Right lung (tissue), 10 donors: ENCODE measurements at places on chromosomes 5 and 9. TPM values are rescaled to one million over a fixed set of nuclear protein-coding genes. Genes with fewer than 3 reads are reported as not detected.

Gene HABP4
- 10.4 TPM for polyA plus RNA-seq

Gene TDRD7
- polyA plus RNA-seq, result 5.8 TPM

Gene PIP5K1B
- 2.7 TPM for polyA plus RNA-seq

Gene RANBP3L
- polyA plus RNA-seq, result 2.8 TPM

Gene UBLCP1
- polyA plus RNA-seq, result 39.1 TPM

Gene MZB1
- polyA plus RNA-seq, result 0.44 TPM

Gene HEMGN
- 5.7 TPM for polyA plus RNA-seq

Gene FOXD1
- polyA plus RNA-seq, result 0.10 TPM

Gene GPR150
- polyA plus RNA-seq, result not detected

Gene PRXL2C
- 5.5 TPM for polyA plus RNA-seq

- peak; percentile 63 for DNase-seq
Measured at GRCh38 chr9:95504053-95504963, 12.5 kb downstream of the PTCH1 start.

GRCh38 chr5:76271836-76272235 lies 131.2 kb upstream of the IQGAP2 start:
- no peak for DNase-seq

DNA sequence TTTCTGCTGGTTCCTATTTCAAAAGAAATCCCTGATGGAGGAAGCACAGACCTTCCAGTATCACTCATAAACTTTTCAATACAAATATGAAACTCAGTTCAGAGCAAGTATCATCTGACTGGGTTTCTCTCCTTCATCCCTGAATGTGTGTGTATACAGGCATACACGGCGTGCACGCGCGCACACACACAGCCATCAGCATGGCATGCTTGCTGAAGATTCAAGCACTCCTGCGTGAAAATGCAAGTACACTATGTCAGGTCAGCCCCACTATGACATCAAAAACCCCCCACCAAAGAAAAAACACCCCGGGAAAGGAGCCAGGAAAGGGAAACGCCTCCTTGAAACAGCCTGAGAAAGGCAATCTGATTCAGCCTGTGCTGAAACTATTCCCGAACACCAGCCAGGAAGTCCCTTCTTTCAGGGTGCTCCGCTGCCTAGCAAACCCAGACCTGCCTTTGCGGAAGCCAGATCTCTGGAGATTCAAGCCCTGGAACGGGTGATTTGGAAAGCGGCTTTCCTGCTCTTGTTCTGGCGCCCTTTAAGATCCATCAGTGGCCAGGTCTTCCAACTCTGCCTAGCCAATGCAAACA lies 831 bp downstream of the KLHL3 start:
- DNase-seq, result no peak

- DNase-seq, result no peak
Measured at GRCh38 chr9:127711226-127711701, 4.2 kb downstream of the PTRH1 start.

DNA sequence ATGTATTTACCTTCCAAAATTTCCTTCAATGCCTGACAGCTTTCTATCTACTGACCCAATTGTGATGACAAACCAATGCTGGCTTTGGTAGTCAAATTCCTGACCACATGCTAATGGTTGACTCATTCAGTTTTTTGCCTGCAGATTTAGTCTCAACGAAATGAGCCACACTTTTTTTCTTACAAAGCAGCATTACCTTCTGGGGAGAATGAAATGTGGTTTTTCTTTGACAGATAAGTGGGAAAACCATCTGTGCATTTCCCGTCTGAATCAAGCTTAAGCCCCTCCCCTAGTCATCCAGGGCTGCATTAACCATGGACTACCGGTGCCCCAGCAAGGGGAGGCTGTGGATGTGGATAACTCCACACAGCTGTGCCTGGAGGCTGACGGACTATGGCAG lies 99.6 kb upstream of the TAF11L2 start:
- DNase-seq, result no peak

DNA sequence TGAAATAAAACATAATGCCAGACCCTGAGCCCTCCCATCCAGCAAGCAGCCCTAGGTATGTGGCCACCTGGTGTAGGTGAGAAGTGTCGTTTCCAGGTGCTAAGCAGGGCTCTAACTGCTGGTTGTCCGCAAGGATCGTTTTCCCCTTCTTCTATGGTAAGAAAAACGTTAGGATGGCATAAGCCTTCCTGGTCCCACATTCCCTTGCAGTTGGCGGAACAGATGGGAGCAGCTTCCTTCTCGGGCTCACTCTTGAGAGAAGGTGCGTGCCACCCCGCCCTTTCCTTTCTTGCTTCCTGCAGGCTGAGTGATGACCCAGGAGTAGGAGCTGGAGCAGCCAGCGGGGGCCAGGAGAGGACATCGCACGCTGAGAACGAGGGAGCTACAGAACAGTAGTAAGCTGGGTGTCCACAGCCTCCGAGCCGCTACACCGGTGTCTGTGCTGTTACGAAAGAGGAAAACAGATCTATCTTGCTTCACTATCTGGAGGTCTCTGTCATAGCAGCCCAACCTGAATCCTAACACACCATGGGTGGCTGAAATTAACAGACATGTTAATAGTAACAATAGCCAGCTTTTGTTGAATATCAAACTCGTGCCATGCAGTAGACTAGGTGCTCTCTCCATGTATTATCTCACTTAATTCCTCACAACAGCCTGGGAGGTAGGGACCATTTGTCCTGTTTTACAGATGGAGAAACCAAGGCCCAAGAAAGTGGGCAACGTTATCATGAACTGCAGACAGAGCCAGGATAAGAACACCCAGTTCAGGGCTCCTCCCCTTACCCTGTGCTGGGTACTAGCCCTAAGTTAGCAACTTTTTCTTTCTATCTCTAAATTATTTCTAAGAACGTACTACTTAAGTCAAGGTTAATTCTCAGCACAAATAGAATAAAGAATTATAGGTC lies 139.8 kb downstream of the COL23A1 start:
- no peak for DNase-seq

- no peak for DNase-seq
Measured at GRCh38 chr5:115168829-115169486, 750 bp downstream of the TRIM36 start.

DNA sequence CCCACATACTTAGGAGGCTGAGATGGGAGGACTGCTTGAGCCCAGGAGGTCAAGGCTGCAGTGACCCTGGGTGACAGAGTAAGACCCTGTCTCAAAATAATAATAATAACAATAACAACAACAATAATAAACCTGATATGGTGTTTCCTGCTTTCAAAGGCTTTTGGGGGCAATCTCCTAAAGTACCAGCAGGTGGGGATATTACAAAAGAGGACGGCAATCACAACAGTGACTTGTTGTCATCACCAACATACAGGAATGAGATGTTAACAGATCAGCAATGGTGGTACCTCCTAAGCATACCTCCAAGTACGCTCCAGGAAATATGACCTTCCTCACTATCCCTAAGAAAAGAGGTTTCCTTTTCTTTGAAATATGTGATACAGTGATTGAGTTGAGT lies 91.1 kb upstream of the RNF180 start:
- DNase-seq, result peak; percentile 13

GRCh38 chr9:95645992-95646391 lies 129.2 kb upstream of the PTCH1 start:
- DNase-seq, result no peak

- no peak for DNase-seq
Measured at GRCh38 chr5:154375329-154376008, 70.3 kb upstream of the SAP30L start.

- no peak for DNase-seq
Measured at GRCh38 chr5:172133359-172134029, 54.5 kb downstream of the STK10 start.

DNA sequence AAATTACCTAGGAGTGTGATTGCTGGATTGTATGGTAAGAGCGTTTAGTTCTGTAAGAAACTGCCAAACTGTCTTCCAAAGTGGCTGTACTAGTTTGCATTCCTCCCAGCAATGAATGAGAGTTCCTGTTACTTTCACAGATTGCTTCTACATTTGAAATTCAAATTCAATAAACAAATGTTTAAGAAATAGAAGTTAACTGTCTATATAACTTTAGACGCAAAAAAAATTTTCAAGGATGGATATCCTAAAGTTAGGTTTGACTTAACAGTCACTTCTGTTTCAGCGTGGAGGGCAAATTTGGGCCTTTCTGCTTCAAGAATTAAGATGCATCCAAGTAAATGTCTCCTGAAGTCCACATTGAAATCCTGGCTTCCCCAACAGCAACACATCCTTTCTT lies 445.6 kb downstream of the TAF11L14 start:
- DNase-seq, result no peak

- DNase-seq, result peak; percentile 84
Measured at GRCh38 chr9:130847306-130848217, 12.5 kb downstream of the ABL1 start.

DNA sequence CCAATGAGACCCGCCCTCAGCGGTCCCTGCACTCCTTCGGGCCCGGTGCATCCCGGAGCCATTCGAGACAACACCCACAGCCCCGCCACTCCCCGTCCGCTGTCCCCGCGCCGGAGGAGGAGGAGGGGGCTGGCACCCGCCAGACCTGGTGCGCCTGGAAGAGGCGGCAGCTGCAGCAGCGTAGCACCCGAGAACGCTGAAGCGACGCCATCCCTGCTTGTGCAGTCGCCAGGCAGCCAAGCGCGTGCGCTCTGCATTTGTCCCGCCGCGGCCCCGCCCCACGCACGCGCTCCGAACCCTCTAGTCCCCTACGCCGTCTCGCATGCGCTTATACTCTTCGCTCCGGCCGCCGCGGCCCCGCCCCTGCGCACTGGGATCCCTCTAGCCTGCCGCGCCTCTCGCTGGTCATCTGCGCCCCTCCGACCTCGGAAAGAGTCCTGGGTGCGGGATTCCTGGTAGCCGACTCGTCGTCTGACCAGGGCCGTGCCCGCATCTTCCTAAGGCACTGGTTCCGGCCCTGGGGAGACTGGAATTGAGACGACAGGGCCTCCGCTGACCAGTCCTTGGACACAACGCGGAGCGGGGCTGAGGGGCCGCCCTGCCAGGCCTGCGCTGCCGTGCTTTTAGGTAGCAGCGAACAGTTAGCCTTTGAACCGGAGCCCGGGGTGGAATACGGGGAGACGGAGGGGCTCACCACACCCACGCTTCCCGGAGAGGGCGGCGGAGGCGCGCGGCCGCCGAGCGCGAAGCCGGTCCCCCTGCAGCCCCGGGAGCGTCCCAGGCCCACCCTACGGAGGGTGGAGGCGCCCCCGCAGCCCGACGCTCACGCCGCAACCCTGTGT lies at the start of gene MRNIP:
MRNIP (minus strand) TSS at position 232 of the 842 bp plus-strand sequence; CDS start at position 211, 21 bp downstream.
- peak; percentile 94 for DNase-seq

DNA sequence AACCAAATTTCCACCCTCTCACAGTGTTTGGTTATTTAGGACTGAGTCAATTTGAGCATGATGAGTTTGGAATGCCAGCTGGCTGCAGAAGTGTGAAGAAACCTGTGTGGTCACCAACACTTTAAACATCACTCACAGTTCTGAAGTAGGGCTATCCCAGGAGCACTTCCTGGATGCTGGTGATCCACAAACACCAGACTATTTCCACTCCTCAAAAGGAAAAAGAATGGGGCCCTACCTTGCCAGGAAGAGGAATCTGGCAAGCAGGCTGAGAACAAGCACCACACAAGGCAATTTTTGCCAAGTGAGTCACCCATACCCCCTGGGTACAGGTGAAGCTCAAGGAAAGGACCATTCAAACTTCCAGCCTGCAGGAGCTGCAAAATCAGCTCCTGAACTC lies 294.2 kb upstream of the PTGER4 start:
- no peak for DNase-seq

DNA sequence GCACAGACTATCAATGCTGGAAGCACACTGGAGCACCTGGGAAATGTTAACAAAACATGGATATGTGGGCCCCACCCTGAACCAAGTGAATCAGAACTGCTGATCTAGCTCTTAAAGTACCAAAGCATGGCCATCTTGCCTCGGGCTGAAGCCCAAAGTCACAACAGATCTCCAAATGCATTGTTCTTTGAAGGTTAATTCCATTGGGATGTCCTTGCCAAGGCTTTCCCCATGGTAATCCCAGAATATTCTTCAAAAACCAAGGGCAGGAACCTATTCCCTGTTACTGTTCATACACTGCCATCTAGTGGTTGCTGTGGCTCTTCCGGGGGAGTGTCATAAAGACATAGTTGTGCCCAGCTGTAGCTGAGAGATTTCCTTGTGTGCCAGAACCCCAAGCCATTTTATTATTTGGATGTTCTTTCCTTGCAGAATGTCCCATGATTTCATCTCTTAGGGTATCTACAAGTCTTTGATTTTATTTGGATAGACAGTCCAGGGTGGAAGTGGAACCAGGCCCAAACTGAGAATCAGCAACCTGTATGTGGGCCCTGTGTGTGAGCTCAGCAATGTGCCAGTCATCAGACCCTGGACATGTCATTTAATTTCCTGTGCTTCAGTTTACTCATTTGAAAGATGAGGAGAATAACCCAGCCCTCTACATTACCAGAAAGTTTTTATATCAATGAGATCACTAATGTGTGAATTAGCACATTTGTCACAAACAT lies 290.0 kb downstream of the ACTL7B start:
- peak; percentile 82 for DNase-seq

DNA sequence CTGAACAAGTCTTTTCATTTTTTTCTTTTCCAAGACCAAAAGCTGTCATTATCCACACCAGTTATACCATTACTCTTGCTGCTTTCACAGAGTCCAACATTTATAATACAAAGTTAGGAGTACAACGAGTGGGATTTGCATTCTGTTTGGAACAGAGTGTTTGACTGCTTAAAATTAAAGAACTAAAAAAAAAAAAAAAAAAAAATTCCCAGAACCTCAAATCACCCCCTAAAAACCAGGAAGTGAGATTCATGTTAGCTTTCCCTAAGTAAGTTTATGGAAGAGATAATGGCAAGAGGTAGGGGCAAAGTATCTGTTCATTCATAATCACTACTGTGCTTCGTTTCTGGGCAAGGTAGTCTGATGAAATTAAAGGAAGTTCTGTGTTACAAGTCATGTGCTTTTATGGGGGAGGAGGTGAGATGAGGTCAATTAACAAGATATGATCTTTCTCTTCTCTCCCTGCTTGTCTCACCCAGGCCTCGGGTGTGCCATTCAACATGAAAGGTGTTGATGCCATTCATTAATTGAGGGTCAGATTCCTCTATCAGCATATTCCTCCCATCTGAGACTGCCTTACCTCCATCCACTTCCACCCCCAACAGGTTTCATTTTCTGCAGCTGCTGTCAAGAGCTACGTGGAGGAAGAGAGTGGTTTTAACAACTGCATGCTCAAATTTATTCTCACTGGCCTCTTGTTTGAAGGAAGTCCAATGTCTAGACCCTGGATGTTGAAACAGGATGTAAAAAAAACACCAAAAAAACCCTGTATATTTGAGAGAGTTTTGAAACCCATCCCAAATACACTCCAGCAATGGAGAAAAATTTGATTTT lies 58.1 kb downstream of the MARCHF3 start:
- no peak for DNase-seq
